ENCODE measurements at places on chromosomes 6 and 20. TPM values are rescaled to one million over a fixed set of nuclear protein-coding genes. Genes with fewer than 3 reads are reported as not detected.

DNA sequence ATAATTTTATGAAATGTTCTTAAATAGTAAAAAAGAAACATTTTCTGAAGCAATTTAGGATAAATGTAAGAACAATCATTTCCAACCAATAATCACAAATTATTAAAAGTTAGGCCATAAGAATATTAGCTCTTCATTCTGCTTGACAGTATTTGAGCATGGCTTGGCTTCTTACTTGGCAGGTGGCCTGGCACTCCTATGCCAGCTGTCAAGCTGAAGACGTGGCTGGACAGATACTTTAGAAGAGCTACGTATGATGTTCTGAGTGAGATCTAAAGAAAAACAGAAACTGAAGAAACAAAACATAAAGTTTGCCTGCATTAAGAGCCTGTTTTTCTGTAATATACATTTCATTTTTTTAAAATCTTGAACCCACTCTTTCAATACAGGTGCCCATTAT lies 438.9 kb downstream of the GRIK2 start:
- no peak for DNase-seq

Gene TSBP1
- not detected for total RNA-seq

Gene HLA-DRB5
- total RNA-seq, result not detected

GRCh38 chr6:21331235-21331634 lies 262.3 kb upstream of the SOX4 start:
- no peak for DNase-seq

Gene HTR1E
- total RNA-seq, result not detected

Gene CCN2
- 82.6 TPM for total RNA-seq

Gene C6orf141
- total RNA-seq, result 13.2 TPM

Gene ZSCAN23
- 8.4 TPM for total RNA-seq

DNA sequence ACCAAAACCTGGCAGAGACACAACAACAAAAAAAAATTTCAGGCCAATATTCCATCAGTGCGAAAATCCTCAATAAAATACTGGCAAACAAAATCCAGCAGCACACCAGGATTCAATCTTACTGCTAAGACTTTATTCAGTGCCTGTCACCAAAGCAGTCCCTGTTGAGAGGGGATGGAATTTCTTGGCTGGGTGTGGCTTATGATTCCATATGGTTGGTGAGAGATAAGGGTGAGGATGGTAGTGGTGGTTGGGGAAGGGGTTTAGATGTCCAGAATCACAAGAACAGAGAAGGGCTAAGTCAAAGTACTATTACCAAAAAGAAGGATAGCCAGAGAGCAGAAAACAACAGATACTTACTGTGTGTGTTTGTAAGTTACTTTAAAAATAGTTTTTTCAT lies 152.8 kb upstream of the SLC35B3 start:
- DNase-seq, result no peak

Gene TBC1D32
- 5.4 TPM for total RNA-seq

Measured in Daoy (cell line).